ENCODE measurements at places on chromosomes 6 and 20. TPM values are rescaled to one million over a fixed set of nuclear protein-coding genes. Genes with fewer than 3 reads are reported as not detected.

- DNase-seq: no peak
These were observed 89.1 kb downstream of the FUT9 start for GRCh38 chr6:96104910-96105309.

DNA sequence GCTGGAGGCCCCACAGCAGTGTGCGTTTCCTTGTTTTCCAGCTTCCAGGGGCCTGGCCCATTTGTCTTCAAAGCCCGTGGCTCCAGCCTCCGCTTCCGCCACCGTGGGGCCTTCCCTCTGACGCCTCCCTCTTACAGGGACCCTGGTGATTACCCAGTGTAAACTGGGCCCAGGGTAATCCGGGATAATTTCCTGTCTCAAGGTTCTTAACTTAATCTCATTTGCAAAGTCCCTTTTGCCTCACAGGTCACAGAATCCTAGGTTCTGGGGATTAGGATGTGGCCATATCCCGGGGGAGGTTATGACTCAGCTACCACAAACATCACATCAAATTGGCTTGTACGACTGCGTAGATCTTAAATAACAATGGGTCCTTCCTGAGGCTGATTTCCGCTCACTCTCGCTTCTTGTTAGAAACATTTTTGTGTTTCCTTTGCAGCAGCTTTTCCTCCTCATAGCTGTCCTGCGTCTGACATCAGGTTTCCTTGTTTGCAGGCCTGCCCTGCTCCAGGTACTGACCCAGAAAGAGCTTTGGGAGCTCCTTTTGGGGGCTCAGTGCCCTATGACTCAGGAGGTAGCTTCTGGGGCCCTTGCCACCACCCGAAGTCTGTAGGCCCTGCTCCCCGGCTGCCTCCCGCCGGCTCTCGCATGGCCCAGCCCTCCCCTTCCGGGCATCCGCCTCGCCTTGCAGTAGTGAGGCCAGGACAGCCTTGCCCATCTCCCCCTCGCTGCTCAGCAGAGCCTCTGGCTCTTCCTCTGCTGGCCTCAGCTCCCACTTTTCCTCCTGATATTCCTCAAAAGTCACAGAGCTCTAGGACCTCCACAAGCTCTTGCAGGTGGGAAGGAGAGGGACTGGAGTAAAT is 100.5 kb downstream of the ERMARD start:
- DNase-seq: no peak

DNA sequence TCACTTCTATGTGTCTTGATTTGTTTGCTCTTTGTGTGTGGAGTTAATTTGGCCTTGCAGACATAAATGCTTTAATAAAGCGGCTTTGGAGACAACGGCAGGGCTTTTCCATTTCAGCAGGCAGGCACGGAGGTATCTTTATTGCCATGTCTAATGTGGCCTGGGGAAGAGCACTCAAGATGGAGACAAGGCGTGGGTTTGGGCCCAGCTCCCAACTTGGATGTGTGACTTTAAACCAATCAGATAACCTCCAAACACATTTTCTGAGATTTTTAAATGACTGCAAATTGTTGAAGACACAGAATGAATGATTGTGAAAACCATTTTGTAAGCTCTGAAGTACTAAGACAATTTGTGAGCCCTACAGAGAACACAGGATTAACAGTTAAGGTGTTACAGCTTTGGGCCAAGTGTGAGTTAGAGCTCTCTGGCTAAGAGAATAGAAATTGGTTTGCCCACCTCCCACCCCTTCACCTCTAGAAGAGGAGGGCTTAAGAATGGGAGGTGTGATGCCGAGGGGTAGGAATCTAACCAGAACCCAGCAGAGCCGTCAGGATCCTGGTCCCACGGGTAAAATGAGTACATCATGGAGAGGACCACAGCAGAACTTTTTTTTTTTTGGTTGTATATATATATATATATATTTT is 9.0 kb downstream of the DYNLT1 start:
- no peak for DNase-seq

DNA sequence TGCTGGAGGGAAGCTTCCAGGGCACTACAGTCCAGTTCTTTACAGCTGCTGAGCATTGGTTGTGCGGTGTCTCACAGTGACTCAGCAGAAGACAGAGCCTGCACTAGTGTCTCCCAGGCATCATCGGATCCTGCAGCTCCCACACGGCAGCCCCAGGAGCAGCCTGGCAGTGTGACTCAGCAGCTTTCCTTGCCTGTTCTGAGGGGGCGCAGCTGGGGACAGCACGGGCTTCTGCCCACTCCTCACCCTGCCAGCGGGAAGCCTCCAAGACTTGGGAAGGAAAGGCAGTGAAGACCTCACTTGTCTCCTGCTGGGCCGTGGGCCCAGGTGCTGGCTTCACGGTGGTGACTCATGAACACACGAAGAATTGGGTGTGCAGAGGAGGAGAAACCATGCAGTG is 165.4 kb downstream of the SYNDIG1 start:
- no peak for DNase-seq

ARMC2 gene
- 6.9 TPM for total RNA-seq

CEBPB gene
- 11.3 TPM for total RNA-seq

Data from glutamatergic neuron (in vitro differentiated cells).